NCI-H187 treated with DMSO at 0.1 percent for 48 hours (cell line): ENCODE measurements at places on chromosomes 13 and 19.

- no peak for DNase-seq
These were observed 27.6 kb downstream of the ARL11 start for GRCh38 chr13:49655906-49656305.

DNA sequence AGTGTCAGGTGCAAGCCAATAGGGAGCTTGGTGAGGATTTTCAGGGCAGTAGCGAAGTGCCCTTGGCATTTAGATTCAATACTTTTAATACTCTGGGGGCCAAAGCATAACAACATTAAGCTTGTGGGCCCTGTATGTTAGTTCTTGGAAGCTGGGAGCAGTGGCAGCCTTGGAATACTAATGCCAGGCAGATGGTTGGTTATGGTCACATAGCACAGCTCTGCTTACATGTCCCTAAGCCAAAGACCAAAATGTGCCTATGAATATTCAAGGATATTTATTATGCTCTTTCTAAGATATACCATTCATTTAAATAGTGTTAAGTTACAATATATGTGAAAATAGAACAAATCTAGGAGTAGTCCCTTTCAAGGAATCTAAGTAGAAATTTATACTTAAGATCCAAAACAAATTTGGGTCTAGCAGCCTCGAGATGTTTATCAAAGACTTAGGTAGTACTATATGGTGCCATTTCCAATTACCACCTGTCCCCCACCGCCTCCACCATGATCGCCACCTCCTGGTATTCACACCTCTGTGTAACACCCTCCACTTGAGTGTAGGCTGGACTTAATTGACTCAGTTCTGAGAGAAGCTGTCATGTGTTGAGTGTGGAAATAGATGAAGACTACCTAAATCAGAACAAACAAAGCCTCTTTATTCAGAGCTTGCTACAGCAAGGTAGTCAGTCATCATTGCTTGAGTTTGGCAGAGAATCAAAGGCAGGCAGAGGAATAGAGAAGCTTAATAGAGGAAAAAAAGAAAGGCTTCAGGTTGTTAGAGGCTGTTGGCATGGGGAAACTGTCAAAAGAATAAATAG is 261.0 kb downstream of the GPC5 start:
- no peak for DNase-seq

GRCh38 chr19:32581705-32582179 is 752 bp downstream of the PDCD5 start:
- DNase-seq = no peak

GRCh38 chr19:18648973-18649315 is 12.1 kb downstream of the KLHL26 start:
- no peak for DNase-seq

- DNase-seq = no peak
These were observed 36.2 kb downstream of the AMER2 start for GRCh38 chr13:25135896-25136295.

- DNase-seq = no peak
These were observed 45.8 kb downstream of the RUBCNL start for GRCh38 chr13:46341112-46341711.

GRCh38 chr19:28646629-28647028 is 566.3 kb downstream of the UQCRFS1 start:
- no peak for DNase-seq

GRCh38 chr13:24267801-24268200 is 41.6 kb upstream of the C1QTNF9 start:
- DNase-seq = no peak

DNA sequence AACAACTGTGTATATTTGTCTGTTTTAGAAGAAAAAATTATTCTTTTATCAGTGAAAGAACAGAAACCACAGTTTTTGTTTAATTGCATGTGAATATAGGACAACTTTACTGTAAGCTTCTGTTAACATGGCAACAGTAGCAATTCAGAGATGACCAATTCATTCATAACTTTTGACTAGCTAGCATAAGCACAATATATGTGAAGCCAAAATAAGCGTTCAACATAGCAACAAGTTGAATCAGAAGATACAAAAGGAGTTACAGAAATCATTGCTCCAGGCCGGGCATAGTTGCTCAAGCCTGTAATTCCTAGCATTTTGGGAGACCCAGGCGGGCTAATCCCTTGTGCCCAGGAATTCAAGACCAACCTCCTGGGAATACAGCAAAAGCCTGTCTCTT is 197.1 kb upstream of the GPC6 start:
- no peak for DNase-seq

GRCh38 chr19:44624840-44625354 is 11.5 kb downstream of the IGSF23 start:
- no peak for DNase-seq

GRCh38 chr13:114080739-114081561 is 51.5 kb downstream of the RASA3 start:
- no peak for DNase-seq

DNA sequence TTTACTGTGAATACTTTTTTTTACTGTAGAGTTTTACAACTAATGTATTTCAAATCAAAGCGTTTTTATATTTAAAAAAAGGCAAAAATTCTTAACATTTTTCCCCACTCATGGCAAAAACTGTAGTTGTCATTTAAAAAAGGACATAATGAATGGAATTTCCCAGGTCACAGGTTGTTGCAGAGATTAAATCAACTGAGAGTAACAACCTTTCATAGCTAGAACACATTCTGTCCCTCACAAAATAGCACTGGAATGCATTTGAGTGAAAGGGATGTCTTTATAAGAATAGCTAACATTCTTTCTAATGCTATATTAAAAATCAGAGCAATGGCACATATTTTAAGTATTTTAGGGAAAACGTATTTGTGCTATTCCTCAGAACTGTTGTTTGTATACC is 1393.3 kb upstream of the ATXN8OS start:
- DNase-seq = no peak

- no peak for DNase-seq
These were observed 13.6 kb downstream of the CFD start for GRCh38 chr19:873084-873483.

- no peak for DNase-seq
These were observed 3.7 kb upstream of the BAX start for GRCh38 chr19:48950830-48951519.

- DNase-seq = no peak
These were observed 6.7 kb upstream of the FFAR1 start for GRCh38 chr19:35341006-35341405.

- no peak for DNase-seq
These were observed 10.8 kb downstream of the POU4F1 start for GRCh38 chr13:78592584-78592983.

GRCh38 chr13:44410328-44410859 is 36.8 kb downstream of the SERP2 start:
- DNase-seq = no peak
